NK-92 treated with Interleukin-12 subunit alpha and Interleukin-12 subunit beta, amount 100 ng/mL, for 24 hours (cell line): ENCODE measurements at places on chromosomes 5 and 9.

DNA sequence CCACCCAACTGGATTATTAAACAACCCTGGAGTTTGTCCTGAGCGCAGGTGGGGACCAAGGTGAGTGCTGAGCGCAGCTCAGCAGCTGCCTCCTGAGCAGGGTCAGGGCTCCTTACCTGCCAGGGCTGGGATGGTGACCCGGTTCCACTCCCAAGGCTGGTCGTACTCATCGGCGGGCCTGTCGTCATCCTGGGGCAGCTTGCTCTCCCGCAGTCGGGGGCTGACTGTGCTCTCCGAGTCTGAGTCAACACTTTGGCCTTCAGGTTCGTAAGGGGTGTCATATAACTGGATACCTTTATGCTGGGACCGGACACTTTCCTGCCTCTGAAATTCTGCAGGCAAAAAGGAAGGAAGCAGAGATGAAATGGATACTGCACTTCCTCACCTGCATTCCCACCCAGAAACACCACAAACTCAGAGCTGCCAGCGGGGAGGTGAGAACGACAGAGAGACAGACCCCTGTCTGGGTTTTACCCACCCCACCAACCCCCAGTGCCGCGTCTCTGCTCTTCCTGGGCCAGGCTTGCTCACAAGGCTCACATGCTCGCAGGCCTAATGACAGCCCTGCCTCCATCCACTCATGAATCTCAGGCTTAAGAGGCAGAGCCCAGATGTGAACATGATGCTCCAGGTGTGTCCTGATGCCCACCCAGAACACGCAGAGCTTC is 70.7 kb upstream of the SLC25A51 start:
- DNase-seq = no peak

GRCh38 chr5:138755084-138755748 is 2.0 kb downstream of the CTNNA1 start:
- DNase-seq = no peak

GRCh38 chr5:2251751-2252150 is 369.0 kb upstream of the IRX4 start:
- no peak for DNase-seq

DNA sequence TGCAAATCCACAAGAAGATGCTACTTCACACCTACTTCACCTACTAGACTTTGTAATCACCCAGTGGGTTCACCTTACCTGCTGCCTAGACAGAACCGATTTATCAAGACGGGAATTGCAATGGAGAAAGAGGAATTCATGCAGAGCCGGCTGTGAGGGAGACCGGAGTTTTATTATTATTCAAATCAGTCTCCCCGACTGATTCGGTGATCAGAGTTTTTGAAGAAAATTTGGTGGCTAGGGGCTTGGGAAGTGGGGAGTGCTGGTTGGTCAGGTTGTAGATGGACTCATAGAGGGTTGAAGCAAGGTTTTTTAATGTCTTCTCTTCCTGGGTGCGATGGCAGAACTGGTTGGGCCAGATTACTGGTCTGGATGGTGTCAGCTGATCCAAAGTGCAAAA is 23.4 kb downstream of the SFXN1 start:
- DNase-seq = no peak

DNA sequence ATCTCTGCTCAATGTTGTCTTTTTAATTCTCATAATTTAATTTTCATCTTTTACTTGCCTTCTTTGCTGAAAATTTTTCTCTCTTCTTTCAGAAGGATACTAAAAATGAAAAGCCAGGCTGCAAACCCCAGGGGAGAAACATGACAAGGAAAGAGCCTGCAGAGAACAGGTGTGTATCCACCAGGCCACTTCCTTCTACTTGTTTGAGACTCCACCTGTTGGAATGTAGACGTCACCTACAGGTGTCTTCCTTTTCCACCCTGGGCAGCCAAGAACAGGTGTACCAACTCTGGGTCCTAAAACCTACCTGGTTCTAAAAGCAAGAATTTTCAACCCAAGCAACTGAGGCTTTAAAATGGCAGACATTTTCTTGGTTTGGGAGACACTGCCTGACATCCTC is 166.8 kb downstream of the ATP10B start:
- DNase-seq = no peak

GRCh38 chr5:13601112-13601511 is 343.4 kb downstream of the DNAH5 start:
- DNase-seq = no peak

GRCh38 chr5:125560476-125561225 is 814.2 kb upstream of the ZNF608 start:
- DNase-seq = no peak

DNA sequence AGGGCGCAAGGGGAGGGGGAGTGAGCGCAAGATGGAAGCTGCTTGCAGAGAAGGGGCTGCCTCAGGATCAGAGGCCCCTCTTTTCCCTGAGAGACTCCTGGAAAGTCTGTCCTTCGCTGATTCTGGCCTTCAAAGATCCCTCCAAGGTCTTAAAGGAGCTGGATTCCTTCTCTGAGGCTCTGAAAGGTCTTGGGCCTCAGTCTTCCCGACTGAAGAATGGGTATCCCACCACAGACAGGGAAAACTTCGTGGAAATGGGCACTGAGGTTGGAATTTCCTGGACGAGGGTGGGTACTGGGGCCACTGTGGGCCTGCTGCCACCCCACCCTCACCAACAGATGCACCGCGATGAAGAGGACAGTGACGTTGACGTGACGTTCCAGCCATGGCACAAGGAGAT is 3.1 kb downstream of the PTRH1 start:
- no peak for DNase-seq

DNA sequence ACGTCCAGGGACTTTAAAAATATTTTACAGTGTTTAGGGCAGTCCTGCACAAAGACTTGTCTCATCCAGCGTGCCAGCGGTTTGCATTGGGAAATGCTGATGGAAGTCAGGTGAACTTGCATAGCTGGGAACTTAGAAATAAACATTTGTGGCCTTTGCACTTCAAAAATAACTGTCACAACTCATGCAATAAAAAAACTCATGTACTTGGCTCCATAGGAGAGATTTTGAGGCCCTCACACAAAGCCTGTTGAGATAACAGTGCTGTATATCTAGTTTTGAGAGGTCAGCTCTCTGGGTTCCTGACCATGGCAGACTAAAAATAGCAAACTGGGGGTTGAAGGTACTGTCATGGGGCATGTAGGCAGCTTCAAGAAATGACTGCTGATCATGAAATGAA is 5.5 kb downstream of the COMMD10 start:
- DNase-seq = no peak

GRCh38 chr5:33474004-33474403 is 33.2 kb downstream of the TARS1 start:
- DNase-seq = no peak

- DNase-seq = no peak
Measured at GRCh38 chr5:168740092-168740800, 161.1 kb upstream of the PANK3 start.

- DNase-seq = no peak
Measured at GRCh38 chr5:146069780-146070099, 35.6 kb downstream of the PLAC8L1 start.

GRCh38 chr5:176614805-176615478 is 5.0 kb upstream of the GPRIN1 start:
- no peak for DNase-seq

DNA sequence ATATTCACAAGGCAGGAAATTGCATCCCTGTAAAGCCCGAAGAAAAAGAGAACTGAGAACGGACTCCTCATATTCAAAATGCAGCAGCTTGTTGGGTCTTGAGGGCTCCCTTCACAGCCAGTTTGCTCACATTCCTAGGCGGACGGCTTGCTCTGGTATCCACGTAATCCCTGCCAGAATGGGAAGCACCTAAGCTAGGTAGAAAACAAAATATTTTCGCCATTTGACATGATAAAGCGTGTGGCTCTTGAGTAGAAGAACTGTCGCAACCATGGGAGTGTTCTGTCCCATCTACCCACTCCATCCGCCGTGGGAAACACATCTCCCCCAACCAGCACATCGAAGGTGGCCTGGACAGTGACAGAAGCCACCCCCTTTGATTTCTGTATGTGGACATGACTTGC is 183.1 kb downstream of the GAS1 start:
- no peak for DNase-seq

DNA sequence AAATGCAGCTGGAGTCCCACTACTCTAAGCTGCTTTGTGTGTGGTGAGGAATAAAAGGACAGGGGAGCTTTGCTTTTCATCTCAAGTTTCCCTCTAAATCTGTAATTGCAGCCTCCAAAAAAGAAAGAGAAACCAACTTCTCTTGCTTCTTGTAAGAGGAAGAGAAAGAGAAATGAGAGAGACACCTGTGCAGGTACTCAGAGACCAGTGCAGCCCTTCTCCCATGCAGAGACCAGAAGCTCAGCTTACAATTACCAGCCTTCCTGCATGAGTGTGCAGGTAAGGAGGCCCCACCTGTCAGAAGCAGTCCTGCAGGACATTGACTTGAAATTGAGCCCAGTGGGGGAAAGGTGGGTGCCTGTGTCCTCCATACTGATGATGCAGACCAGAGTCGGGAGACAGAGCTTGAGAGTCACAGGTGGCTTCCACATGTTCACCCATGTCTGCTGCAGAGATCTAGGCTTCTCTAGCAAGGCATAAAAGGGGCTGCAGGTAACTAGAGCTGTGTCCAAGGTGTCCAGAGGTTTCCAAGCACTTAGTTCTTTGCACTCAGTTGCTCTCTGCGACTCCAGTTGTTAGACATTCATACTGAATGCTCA is 15.3 kb upstream of the MED10 start:
- no peak for DNase-seq

- DNase-seq = no peak
Measured at GRCh38 chr9:10251490-10251889, 361.3 kb downstream of the PTPRD start.

DNA sequence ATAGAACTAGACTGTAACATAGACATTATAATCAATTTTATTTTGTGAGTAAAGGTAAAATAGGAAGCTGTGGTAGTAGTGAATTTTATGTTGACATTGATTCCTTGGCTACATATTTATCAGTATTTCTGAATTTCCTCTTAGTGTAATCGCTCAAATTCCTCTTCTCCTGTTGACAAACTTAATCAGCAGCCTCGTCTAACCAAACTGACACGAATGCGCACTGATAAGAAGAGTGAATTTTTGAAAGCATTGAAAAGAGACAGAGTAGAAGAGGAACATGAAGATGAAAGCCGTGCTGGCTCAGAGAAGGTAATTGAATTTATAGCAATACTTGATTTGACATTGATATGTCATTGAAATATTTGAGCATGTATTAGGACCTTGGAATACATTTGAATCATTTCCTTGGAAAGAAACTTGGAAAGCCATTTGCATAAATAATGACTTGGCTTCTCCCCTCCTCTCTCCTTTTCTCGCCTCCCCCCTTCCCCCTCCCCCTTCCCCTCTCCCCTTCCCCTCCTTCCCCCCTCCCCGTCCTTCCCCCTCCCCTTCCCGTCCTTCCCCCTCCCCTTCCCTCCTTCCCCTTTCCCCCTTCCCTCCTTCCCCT is 75.5 kb downstream of the GPBP1 start:
- no peak for DNase-seq

DNA sequence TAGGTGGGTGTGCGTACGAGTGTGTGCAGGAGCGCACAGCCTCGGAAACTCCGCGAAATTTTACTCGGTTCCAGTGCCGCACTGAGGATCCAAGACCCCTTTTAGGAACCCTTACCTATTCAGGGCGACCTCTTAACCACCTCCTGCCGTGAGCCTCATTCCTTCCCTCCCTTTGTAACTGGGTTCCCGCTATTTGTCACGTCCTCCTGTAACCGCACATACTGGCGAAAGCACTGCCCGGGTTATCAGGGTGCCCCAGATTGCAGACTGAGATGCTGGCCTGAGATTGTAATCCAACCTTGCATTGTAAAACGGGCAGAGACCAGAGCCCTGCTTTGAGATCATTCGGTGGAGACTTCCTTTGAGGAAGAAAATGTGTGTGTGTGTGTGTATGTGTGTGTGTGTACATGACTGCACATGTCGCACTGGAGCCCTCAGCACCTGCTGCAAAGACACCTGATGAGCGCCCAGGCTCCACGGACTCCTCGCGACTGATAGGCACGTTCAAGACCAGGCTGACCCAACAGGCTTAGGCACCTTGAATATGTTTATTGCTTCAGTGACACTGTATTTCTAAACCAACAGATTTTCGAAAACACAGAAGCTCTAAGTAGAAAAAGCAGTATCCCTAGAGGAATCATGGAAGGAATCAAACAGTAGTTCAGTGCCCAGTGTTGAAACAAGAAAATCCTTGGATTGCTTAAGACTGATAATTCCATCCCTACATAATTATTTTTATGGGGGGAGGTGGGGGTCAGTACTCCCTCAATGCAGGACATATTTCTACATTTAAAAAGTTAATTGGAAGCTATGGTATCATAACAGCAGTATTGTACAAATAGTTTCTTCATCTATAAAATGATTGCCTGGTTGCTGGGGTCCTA is 86.5 kb upstream of the TNFAIP8 start:
- peak; percentile 52 for DNase-seq

- DNase-seq = no peak
Measured at GRCh38 chr9:109107402-109108240, 12.1 kb downstream of the TMEM245 start.

- no peak for DNase-seq
Measured at GRCh38 chr9:34027845-34028574, 20.7 kb downstream of the UBAP2 start.

DNA sequence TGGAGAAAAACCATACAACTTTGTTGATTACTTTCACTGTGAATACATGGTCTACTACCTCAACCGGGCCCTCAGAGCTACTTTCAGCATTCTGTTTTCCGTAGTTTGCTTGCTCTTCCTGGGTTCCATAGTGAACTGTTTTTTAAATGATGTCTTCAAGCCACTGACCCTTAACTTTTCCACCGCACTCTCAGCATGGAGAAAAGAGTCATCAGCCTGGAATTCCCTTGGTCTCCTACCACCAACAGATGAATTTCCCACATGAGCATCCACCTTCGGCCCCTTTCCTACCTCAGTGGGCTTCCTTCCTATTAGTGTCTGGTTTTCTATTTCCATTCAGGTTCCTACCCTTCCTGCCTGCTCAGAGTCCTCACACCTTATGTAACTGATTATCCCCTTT is 135.9 kb upstream of the ADAMTSL1 start:
- DNase-seq = no peak

DNA sequence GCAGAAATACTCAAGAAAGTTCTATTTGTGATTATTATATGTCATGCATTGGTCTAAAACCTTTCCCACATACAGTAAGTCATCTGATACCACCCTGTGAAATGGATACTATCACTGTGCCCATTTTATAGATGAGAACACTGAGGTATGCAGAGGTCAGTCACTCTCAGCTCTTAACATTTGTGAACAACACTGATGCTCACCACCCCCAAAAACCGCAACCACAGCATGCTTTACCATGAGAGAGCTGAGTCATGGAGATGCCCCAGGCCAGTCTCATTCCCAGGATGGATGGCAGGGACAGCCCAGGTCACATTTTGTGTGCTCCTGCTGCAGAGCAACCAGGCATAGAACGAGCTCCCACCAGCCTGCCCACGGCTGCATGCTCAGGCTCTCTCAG is 53.5 kb upstream of the IRX1 start:
- no peak for DNase-seq
